Vagina (tissue), 2 donors: ENCODE measurements at places on chromosomes 3 and 15.
A peak's percentile ranks its signal among the peaks of the same experiment; 100 is the strongest.

- DNase-seq, result no peak
Observed at GRCh38 chr15:29699791-29700190, 122.5 kb downstream of the TJP1 start.

DNA sequence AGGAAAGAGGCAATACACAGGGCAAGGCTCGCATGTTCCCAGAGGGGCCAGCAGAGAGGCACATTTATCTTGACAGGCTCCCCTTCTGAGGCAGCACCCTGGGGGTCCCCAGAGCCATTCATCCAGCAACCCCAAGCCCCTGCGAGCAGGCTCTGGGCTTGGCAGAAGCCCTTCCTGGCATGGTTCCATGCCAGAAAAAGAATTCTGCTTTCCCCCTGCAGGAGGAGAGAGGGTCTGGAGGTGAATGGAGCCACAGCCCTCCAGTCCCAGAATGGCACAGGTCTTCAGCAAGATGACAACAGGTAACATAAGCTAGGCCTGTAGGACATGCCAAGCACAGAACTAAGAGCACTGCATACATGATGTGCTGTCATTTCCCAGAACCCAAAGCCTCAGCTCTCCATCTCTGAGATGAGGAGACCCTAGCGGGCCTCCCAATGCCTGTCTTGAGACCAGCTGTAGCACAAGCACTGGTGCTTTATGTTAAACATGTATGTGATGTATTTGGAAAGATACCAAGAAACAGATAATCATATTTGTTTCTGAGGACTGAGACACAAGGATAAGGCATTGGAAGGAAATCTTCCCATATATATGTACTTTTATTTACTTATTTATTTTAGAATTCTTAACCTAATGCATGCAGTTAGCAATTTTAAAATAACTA, 121.6 kb downstream of the ALDH1A2 start:
- no peak for DNase-seq

GRCh38 chr3:148147903-148148302, 549.8 kb upstream of the AGTR1 start:
- no peak for DNase-seq

DNA sequence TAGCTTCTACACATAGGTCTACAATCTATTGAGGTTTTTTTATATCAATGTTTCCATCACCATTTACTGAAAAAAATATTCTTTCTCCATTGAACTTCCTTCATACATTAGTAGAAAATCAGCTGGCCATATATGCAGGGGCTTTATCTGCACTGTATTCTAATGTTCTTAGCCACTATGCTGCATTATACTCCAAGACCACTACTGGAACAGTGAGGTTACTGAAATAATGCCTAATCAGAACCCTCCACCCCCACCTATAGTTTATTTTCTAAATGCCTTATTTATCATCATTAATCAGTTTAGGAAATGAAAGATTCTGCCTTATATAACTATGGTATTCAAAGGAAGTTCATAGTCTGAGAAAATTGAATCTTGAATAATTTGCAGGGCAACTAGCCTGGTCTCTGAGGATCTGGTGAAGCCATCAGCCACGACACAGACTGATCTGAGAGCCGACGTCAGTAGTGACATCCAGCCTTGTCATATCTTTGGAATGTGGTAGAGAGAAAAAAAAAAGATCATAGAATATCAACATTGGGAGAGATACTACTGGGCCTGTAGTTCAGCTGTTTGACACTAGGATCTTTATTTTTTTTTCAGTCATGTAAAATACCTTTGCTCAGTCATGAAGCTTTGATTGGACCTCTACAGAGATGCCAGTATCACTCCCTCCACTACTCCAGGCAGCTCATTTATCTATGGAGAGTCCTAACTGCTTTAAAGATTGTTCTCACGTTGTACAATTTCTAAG, 66.6 kb downstream of the P3H2 start:
- no peak for DNase-seq

GRCh38 chr3:77195766-77196545, 156.1 kb downstream of the ROBO2 start:
- DNase-seq, result no peak

- no peak for DNase-seq
Observed at GRCh38 chr3:151387432-151387831, 2.9 kb upstream of the P2RY12 start.

- DNase-seq, result no peak
Observed at GRCh38 chr3:72814308-72814707, 33.9 kb downstream of the SHQ1 start.

- no peak for DNase-seq
Observed at GRCh38 chr15:58981808-58982475, 5.5 kb upstream of the RNF111 start.

GRCh38 chr15:34737477-34737876, 17.3 kb downstream of the GJD2 start:
- peak; percentile 78 for DNase-seq
